ENCODE measurements at places on chromosomes 3 and 15.

- no peak for DNase-seq
These were observed 214.2 kb downstream of the IL20RB start for GRCh38 chr3:137171834-137172603.

DNA sequence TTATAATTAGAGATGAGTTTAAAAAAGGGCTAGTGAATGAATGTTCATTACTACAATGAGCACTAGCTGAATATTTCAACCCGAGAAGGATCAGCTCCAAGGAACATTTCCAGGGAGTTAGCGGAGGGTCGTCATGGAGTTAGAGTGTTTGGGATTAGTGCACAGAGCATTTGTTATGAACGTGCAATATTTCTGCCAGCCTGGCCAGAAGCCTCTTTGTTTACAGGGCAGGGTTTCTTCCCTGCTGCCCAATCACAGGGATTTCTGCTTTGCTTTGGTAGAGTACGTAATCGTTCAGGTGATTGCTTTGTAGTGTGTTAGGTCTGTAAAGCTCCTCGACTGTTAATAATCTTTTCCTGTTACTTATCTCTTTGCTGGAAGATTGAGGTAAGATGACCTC, 5.9 kb downstream of the CGNL1 start:
- no peak for DNase-seq

GRCh38 chr3:52194485-52195290, 3.3 kb upstream of the ALAS1 start:
- DNase-seq: no peak

GRCh38 chr3:74614107-74614967, at the start of gene CNTN3:
Gene CNTN3, minus strand, starts transcription at chr3:74614659. Its CDS starts 93,547 bp downstream, at chr3:74521112.
- no peak for DNase-seq

DNA sequence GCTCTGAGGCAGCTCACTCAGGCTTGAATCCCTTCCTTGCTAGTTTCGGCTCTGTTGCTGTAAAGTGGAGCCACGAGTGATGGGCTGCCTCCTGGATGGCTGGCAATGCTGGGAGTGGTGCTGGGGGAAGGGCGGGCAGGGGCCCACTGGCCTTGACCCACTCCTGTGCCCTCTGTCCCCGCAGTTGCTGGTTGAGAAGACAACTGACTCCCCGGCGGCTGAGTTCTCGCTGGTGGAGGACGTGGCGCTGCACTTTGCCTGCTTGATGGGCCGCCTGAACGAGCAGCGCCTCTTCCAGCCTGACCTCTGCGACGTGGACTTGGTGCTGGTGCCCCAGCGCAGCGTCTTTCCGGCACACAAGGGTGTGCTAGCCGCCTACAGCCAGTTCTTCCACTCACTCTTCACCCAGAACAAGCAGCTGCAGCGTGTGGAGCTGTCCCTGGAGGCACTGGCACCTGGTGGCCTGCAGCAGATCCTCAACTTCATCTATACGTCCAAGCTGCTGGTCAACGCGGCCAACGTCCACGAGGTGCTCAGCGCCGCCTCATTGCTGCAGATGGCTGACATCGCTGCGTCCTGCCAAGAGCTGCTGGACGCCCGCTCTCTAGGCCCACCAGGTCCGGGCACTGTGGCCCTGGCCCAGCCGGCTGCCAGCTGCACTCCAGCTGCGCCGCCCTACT, 4.7 kb downstream of the ZBTB47 start:
- no peak for DNase-seq

DNA sequence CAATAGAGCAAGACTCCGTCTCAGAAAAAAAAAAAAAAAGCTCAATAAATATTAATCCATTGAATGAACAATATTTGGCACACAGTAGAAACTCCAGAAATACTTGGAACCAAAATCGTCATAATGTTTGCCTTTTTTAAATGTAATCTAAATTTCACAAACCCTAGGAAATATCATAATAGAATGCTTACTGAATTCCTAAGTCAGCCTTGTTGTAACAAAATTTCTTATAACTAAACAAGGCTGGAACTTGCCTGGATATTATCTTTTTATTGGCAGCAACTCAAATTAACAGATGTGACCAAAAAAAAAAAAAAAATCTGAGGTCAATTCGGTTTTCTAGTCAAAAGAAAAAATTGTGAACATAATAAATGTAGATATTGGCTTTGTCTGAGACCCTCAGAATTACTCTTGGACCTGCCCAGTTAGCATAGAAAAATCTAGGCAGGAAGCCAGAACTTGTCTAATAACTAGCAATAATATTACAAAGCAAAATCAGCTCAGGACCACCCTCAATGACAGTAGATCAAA, 33.3 kb downstream of the GABPB1 start:
- DNase-seq: no peak

GRCh38 chr15:54481819-54482218, 503.6 kb downstream of the UNC13C start:
- no peak for DNase-seq

- no peak for DNase-seq
These were observed 50.4 kb upstream of the DCLK3 start for GRCh38 chr3:36814776-36815175.

DNA sequence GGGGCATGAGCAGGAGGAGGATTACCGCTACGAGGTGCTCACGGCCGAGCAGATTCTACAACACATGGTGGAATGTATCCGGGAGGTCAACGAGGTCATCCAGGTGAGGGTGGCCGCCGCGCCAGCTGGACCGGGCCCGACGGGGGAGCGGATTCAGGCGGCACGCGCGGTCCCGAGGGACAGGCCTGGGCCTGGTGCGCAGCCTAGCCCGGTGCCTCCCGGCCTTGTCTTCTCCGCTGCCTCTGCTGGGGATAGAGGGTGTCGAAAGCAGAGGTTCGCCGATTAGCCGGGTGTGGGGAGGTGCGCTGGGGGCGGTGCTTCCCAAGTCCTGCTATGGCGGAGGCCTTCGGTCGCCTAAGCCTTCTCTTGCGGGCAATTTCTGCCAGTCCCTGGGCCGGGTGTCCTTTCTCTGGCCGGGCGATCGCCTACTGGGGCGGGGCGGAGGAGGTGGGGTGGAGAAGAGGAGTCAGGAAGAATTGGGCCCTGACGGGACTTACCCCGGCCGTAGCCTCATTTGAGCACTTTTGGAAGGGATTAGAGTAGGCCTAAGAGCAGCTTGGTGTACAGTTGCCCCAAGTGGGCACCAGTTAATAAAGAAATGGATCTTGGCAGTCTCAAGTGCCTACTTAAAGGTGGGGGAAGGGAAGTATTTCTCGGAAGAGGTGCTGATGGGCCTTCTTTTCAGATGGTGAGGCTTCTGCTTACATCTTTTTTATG, 940 bp downstream of the ARIH1 start:
- no peak for DNase-seq
